Endothelial cell (in vitro differentiated cells): ENCODE measurements at places on chromosomes 1 and 21. TPM values are rescaled to one million over a fixed set of nuclear protein-coding genes. Genes with fewer than 3 reads are reported as not detected.

The CASQ2 gene
- total RNA-seq, result not detected

- DNase-seq, result no peak
- no peak overlapping the region for H3K27ac ChIP-seq
- H3K4me3 ChIP-seq, result no peak overlapping the region
- H3K4me1 ChIP-seq, result peaks cover 10% of the 10 kb centered on the region
Observed at GRCh38 chr1:96522927-96523326, 198.7 kb upstream of the PTBP2 start.

The OR2L5 gene
- total RNA-seq, result not detected

DNA sequence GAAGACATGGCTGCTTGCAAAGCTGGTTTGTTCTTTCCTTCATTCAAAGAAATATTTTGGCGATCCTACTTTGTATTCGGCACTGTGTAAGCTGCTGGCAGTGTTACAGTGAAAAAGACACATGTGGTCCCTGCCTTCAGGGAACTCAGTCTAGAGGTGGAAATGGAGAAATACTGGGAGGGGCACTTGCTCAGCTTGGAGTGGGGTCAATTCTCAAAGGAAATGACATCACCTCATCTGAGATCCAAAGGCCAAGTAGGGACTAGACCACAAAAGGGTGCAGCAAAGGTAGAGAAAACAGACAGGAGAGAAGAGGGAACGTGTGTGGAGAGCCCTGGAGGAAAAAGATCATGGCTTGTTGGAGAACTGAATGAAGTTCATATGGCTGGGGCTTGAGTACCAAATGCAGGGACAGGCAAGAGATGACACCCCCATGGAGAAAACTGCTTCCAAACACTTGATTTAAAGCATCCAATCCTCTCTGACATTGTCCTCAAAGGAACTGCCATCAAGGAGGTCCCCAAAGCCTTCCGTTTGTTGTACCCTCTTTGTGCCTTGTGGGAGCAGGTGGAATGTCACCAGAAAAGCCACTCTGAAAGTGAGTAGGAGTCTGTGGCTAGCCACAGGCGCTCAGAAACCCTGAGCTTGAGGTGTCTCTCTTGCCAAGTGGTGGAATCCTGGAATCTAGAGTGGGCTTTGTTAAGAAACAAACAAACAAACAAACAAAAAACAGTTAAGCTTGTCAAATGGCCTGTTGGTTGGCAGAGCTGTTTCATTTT, 48.3 kb upstream of the TDRD10 start:
- H3K27ac ChIP-seq, result no peak overlapping the region
- H3K27me3 ChIP-seq, result peaks cover 4% of the 10 kb centered on the region
- H3K4me1 ChIP-seq, result peaks cover 5% of the 10 kb centered on the region
- no peak for DNase-seq

- no peak overlapping the region for H3K4me3 ChIP-seq
- peaks cover 7% of the 10 kb centered on the region for H3K4me1 ChIP-seq
- H3K27me3 ChIP-seq, result peaks cover 7% of the 10 kb centered on the region
- DNase-seq, result no peak
Observed at GRCh38 chr1:201376107-201376463, 1.4 kb downstream of the TNNT2 start.

- no peak for DNase-seq
- no peaks in the 10 kb centered on the region for H3K36me3 ChIP-seq
- no peak overlapping the region for H3K27ac ChIP-seq
- H3K27me3 ChIP-seq, result peaks cover 10% of the 10 kb centered on the region
Observed at GRCh38 chr1:228987736-228988506, 252.6 kb downstream of the RHOU start.

DNA sequence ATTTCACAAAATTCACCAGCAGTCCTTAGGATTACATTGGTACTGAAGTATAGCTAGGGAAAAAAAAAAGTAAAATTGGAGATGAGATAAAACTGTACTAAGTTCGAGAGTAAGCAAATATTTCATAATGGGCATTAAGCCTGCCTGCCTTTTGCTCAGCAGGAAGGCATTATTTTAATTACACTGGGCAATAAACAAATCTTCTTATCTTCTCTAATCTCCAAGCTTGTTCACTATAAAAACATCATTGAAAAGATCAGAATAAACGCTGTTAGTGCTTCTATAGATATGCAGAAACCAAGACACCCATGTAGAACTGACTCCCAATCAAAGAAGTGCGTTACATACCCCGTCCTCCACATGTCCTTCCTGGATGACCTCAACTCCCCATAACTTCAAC, 174.2 kb upstream of the CHODL start:
- no peaks in the 10 kb centered on the region for H3K36me3 ChIP-seq
- H3K27ac ChIP-seq, result no peak overlapping the region
- no peaks in the 10 kb centered on the region for H3K27me3 ChIP-seq
- no peak overlapping the region for H3K4me3 ChIP-seq
- DNase-seq, result no peak

The TFF2 gene
- not detected for total RNA-seq

GRCh38 chr1:214552174-214552608, 789 bp upstream of the PTPN14 start:
- peaks cover 16% of the 10 kb centered on the region for H3K27me3 ChIP-seq
- peak overlapping the region; percentile 100 for H3K27ac ChIP-seq
- H3K4me1 ChIP-seq, result peaks cover 37% of the 10 kb centered on the region
- peak; percentile 55 for DNase-seq
- H3K4me3 ChIP-seq, result peak overlapping the region; percentile 98
- H3K36me3 ChIP-seq, result no peaks in the 10 kb centered on the region

GRCh38 chr1:17200246-17200645, 4.7 kb upstream of the PADI1 start:
- H3K36me3 ChIP-seq, result no peaks in the 10 kb centered on the region
- no peaks in the 10 kb centered on the region for H3K4me1 ChIP-seq
- peaks cover 2% of the 10 kb centered on the region for H3K27me3 ChIP-seq
- H3K4me3 ChIP-seq, result no peak overlapping the region
- DNase-seq, result no peak

GRCh38 chr1:182301467-182302198, 90.0 kb downstream of the GLUL start:
- peaks cover 20% of the 10 kb centered on the region for H3K4me1 ChIP-seq
- no peak for DNase-seq
- H3K27me3 ChIP-seq, result peaks cover 3% of the 10 kb centered on the region
- no peak overlapping the region for H3K4me3 ChIP-seq
- H3K36me3 ChIP-seq, result no peaks in the 10 kb centered on the region
- H3K27ac ChIP-seq, result peak overlapping the region; percentile 55
